ENCODE measurements at places on chromosomes 4 and X.

GRCh38 chr4:10079256-10079655 is 37.3 kb downstream of the WDR1 start:
- DNase-seq: peak; percentile 28

GRCh38 chr4:31379364-31379763 is 659.2 kb downstream of the PCDH7 start:
- no peak for DNase-seq

- no peak for DNase-seq
Measured at GRCh38 chr4:151436093-151436518, 27.1 kb downstream of the FHIP1A start.

DNA sequence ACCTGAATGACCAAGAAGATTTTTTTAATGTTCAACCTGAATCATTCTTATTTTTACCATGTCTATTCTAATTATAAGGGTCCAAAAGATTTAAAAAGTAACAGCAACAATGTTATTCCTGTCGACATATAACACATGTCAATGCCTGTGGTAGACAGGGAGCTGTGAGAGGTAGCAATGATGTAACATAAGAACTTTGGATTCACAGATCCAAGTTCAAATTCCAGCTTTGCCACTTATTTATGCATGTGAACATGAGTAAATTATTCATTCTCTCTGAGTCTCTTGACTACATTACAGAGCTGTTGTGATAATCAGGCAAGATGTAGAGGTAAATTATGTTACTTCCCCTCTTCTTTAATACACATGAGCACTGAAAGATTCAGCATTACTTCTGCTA is 54.5 kb downstream of the KLHL8 start:
- no peak for DNase-seq

DNA sequence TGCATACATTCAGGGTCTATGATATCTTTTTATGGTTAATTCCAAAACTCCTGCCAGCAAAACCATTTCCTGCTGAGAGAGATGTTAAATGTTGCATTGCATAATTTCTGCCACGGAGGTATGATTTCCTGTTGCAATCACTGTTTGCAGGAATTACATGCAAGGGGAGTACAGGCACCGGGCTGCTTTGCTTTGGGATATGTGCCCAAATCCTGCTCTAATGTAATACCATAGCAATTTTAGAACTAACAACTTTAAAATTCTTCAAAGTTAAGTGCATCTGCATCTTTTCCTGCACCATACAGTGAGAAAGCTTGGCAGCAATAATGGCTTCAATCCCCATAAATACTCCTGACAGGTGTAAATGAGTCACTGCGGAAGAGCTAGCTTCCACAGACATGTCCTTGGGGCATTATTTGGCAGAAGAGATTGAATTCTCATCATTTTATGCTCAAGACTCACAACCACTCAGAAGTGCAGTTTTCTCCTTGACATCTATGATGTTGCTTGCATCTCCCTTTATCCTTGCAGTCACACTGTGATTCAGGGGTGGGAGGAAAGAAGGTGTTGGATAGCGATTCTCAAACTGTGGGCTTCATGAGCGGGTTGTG is 29.6 kb downstream of the TRIM2 start:
- no peak for DNase-seq

- peak; percentile 32 for DNase-seq
Measured at GRCh38 chrX:153554519-153555167, 37.2 kb downstream of the ATP2B3 start.

DNA sequence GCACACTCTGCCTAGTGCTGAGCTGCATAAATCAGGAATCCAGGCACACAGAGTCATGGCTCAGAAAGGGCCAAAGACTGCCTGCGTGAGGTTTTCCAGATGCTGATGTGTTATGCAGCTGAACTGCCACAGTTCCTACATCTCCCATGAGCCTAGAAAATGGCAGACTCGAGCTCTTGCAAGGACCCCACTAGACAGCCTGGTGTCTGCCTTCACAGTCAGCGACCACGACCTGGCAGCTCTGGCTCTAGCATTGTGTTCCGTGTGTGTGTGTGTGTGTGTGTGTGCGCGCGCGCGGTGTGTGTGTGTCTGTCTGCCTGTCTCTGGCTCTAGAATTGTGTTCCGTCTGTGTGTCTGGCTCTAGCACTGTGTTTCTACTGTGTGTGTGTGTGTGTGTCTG is 203.6 kb upstream of the AGTR2 start:
- no peak for DNase-seq

GRCh38 chr4:46444318-46445000 is 54.5 kb upstream of the GABRA2 start:
- no peak for DNase-seq

DNA sequence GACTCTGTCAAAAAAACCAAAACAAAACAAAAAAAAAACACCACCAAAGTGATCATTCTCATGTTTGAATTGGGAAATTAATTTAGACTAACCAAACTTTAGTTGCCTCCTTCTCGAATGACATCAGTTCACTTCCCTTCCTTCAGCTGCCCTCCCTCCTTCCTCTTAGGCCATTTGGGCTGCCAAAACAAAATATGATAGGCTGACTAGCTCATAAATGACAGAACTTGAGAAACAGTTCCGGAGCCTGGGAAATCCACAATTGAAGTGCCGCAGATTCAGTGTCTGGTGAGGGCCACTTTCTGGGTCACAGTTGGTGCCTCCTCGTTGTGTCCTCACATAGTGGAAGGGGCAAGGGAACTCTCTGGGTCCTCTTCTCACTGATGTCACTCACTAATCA is 16.1 kb upstream of the WAS start:
- no peak for DNase-seq

- DNase-seq: no peak
Measured at GRCh38 chrX:133859860-133860259, 125.5 kb downstream of the GPC3 start.

- DNase-seq: no peak
Measured at GRCh38 chrX:112067601-112068000, 15.0 kb downstream of the TRPC5 start.

DNA sequence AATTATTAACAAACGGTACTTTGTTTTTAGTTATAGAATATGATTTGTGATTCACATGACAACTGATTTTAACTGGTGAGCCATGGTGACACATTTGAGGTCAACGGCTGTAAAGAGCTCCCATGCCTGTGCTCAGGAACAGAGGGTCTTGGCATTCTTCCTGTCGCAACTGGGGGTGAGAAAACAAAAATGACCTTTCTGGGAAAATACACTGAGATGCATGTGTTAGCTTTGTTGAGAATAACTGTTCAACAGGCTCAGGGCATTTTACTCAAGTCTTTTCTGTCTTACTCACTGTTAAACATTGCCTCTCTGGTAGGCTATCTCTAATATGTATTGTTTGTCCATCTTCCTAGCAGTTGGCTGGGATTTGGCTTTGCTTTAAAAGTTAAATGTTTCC is 57.1 kb upstream of the HPGD start:
- no peak for DNase-seq

- no peak for DNase-seq
Measured at GRCh38 chr4:24209906-24210305, 320.1 kb upstream of the PPARGC1A start.

GRCh38 chr4:73607375-73608033 is 12.7 kb downstream of the RASSF6 start:
- DNase-seq: no peak

DNA sequence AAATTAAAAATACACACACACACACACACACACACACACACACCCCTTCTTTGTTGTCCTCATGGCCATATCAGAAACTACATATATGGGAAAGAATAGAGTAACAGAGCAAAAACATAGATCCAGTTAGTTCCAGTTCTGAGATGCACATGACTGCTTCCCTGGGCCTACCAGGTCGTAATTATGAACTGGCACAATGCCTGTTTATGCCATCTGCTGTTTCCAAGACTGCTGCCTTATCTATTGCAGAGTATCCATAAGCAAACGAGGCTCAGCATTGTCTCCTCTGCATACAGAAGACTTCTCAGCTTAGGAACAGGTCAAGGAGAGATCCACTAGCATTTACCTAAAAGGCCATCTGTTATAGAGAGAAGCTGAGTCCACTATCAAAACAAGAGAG is 789.0 kb downstream of the TECRL start:
- DNase-seq: no peak

DNA sequence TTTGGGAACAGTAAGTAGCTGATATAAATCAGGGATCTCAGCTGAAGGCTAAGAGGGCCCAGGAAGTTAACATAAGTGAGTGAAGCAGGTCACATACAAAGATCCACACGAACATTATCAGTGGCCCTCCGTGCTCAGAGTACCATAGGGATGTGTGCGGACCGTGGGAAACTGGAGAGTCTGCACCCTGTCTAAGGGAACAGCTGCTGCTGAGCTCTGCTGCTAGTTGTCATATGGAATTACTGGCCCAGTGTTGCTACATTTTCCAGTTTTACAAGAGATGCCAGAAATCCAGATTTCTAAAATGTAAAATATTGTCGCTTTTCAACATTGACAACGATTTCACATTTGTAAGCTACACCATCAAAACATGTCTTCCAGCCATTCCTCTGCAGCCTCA is 90.5 kb downstream of the RTL5 start:
- no peak for DNase-seq

DNA sequence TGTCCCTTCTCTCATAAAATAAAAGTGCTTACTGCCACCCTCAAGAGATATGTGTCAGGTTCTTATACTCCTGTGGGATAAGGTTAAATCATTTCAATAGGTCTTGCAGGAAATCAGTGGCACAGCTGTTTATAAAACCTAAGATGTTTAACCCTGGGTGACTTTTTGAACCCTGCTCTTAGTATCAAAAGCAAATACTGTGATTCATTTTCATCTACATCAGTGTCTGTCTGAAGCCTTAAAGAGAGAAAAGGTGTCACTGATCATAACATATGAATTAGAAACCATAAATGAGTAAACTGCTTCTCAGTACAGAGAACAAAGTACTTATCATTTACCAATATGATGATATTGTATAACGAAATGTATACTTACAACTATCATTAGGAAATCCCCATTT is 59.0 kb downstream of the CCSER1 start:
- DNase-seq: no peak

DNA sequence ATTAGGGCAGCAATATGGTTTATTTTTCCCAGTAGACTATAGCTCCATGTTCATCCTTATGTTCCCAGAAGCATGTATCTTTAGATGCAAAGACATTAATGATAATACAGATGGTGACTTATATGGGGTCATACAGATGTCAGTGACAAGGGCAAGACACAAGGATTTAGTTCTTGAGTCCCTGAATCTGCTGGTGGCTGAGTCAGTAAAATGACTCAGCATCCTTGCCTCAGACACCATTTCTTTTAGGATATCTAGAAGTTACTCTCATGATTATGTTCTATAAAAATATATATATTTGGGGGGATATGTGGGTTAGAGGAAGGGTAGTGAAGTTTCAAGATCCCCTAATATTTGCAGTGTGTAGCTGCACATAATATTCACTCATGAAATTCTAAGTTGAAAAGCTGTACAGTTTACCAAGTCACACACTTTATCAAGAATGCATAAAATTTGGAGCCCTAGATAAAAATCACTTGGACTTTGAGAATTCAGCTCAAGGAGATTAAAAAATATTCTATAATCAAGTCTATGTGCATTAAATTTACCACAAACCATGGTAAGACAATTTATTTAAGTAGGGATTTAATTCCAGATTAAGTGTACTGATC is 101.9 kb downstream of the LNX1 start:
- no peak for DNase-seq

DNA sequence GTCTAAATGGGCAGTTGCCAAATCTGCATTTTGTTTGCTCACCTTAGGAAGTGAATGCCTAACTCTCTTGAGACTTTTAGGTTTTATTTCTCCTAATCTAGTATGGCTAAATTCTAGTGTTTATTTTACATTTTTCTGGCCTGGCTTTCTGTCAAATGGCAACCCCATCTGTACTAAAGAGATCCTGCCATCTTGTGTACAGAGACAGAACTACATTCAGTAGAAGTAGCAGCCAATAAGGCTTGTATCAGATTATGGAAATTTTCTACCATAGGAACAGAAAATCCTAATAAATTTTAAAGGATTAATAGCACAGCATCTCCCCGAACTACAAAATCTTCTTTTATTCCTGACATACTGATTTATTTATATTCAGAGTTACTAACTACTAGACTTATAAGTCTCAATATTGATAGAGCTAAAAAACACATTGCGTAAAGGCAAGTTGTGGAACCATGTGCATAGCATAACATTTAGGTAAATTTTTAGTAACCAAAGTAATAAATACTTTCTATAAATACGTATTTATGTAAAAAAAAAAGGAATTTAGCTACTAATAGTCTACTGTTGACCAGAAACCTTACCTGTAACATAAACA is 45.5 kb downstream of the TMEM144 start:
- no peak for DNase-seq

GRCh38 chrX:40736170-40736505 is 796 bp upstream of the MED14 start:
- no peak for DNase-seq

DNA sequence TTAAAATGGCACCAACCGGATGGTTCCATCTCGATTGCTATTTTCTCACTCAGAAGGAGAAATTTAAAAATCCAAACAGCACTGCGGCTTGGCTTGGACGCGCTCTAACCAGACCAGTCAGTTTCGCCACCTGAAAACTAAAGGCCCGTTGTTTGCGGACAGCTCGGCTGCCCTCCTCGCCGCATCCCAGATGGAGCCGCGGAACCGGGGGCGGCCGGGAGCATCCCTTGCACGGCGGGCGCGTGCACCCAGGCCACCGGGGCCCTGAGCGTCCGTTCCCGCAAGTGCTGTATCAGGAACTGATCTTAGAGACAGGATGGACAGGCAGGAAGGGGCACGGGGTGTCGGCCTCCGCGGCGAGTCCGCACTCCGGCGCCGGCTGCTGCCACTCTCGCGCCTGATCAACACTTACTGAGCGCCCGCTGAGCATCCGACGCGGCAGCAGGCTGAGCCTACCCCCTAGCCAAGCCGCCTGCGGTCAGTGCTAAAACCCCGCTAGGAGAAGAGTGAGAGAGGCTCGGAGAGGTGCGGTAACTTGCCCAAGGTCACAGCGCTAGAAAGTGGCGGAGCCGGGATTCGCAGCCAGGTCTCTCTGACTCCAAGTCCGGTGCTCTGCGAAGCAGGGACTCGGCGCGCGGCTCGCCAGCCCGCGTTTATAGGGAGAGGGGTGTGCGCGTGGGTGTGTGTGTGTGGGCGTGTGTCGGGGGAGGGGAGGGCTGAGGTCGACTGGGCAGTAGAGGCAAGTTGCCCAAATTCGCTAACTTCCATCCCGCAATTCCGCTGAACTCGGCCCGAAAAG is at the start of gene CITED1:
CITED1 (minus strand) TSS at position 629 of the 799 bp plus-strand sequence. CDS start 3,045 bp downstream, outside the sequence.
- DNase-seq: no peak

DNA sequence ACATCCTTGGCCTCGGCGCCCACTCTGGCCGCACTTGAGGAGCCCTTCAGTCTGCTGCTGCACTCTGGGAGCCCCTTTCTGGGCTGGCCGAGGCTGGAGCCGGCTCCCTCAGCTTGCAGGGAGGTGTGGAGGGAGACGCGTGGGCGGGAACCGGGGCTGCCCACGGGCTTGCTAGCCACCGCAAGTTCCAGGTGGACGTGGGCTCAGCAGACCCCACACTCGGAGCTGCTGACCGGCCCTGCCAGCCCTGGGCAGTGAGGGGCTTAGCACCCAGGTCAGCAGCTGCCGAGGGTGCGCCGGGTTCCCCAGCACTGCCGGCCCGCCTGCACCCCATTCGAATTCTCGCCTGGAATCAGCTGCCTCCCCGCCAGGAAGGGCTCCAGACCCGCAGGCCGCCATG is 1892.3 kb upstream of the PCDH7 start:
- DNase-seq: no peak
